ENCODE measurements at places on chromosomes 4 and X. TPM values are rescaled to one million over a fixed set of nuclear protein-coding genes. Genes with fewer than 3 reads are reported as not detected.

DNA sequence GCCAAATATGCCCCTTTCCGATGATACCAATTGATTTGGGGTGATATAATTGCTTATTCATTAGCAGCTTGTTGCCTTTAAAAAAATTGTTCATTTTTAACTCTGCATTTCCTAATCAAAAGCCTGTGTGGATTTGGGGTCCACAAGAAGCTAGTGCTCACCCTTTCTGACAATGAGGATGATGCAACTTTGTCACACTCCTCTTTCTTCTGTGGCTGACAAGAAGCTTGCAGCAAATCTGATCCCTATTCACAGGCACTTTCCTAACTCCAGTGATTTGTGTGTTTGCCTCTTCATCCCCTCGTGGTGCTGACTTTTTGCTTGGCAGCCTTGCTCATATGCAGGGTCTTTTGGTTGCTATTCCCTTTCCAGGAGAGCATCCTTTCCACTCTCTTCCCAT lies 182.7 kb upstream of the LDB2 start:
- no peak for DNase-seq

Gene IL2
- total RNA-seq = not detected

DNA sequence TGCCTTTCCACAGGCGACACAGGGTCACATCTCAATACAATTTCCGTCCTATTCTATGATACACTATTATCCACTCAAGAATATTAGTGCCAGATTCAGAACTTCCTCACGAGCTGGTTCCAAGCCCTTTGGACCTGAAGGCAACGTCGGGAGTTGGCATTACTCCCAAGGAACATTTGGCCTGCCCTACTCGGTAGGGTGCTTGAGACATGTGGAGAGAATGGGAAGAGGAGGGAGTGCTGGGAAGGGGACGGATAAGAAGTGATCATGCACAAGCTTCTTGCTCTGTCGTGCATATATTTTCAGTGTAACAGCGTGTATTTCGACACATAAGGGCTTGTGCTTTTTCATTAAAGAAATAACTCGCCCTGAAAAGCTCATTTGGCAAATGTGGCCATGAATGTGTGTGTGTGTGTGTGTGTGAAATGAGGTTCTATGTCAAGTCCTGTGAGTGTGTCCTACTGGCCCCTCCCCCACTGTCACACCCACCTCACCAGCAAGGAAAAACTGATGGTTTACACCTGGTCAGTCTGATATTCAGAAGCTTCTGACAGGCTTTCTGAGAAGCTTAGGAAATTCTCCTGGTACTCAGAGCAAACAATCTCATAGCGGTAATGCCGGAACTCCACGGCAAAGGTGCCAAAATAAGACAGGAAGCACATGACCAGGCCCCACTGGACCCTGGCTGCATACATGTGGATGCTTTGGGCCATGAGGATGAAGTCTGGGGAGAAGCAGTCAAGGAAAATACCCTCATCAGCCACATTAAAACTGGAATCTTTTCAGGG lies 54.8 kb downstream of the ENOPH1 start:
- no peak for DNase-seq

DNA sequence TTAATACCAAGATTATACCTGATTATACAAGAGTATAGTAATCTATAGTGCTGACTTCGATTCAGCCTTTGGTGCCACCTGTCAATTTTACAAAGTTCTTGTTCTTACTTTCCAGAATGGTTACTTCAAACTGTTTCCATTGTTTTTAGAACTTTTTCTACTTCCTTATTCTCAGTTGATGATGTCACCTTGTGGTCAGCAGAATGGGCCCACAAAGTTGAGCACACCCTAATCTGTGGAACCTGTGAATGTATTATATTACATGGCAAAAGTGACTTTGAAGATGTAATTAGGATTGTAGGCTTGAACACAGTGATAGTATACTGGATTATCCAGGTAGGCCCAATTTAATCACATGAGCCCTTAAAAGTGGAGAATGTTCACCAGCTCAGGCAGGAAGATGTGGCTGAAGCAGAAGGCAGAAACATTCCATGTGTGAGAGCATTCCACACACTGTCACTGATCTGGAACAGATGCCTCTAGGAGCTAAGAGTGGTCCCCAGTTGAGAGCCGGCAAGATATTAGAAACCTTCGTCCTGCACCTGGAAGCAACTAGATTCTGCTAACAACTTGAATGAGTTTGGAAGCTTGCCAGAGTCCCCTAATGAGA lies 6.3 kb upstream of the SGMS2 start:
- no peak for DNase-seq

DNA sequence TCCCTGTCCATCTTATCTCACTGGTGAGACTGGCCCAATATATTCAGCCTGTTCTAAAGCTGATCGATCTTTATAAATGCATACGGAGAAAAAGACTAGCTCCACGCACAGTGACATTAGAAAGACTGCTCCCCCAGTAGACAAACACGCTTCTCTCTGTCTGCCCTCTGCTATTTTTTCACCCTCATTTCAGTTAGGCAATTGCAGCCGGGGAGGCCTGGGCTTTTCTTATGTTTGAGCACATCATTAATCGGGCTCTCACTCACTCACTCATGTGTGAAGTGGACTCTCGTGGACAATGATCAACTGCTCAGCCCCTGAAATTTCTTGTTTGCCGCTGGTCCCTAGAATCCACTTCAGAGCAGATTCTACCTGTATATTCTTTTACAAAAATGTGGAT lies 824.7 kb upstream of the TENM3 start:
- DNase-seq = no peak

DNA sequence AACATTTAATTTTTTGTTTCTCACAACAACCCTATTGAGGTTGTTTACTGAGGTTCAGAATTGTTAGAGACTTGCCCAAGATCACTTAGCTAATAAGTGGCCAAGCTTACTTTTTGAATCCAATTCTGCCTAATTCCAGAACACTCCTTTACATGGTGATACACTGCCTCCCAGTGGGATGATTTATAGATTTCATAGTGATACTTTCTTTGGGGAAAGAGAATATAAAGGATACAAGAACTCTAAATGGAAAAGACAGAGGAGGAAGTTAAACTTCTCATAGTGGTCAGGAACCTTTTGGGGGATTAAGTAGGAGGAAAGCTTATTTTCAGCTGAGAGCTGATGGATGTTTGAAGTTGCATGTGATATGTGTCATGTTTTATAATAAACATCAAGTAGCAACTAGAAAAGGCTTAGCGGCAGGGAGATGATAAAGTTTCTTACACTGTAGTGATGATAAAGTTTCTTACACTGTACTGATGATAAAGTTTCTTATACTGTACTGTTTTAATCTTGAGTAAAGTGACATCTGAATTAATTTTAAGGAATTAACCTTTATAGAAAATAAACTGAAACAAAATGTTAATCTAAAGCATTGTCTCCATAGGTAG lies 15.3 kb downstream of the STAG2 start:
- no peak for DNase-seq

GRCh38 chr4:24968992-24969391 lies 56.1 kb upstream of the CCDC149 start:
- no peak for DNase-seq

DNA sequence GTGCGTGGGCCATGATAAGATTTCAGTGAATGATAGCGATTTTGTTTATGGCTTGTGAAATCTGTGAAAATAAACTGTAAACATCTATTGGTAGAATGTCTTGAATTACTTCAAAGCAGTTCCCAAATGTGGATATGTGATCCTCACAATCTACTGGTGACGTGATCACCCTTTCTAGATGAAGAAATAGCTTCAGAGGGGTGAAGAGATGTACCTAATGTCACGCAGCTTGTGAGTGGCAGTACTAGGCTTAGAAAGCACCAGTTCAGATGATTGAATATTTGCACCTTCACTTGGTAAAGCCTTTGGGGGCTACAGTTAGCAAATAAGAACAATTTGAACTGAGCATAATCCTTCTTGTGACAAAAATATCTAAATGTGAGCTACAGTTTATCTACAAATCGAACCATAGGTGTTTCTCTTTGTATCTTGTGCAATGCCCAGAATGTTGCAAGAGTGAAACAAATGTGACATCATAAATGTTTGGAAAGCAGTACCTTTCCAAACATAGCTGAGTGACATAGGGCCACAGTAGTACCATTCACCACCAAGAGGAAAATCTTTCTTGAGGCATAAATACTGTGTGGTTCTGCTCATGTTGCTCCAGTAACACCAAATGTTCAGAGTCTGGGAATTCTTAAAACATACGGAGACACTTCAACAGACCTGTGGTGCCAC lies 14.2 kb downstream of the PAK3 start:
- DNase-seq = no peak

GRCh38 chr4:139711461-139711860 lies 45.8 kb downstream of the MGST2 start:
- no peak for DNase-seq

DNA sequence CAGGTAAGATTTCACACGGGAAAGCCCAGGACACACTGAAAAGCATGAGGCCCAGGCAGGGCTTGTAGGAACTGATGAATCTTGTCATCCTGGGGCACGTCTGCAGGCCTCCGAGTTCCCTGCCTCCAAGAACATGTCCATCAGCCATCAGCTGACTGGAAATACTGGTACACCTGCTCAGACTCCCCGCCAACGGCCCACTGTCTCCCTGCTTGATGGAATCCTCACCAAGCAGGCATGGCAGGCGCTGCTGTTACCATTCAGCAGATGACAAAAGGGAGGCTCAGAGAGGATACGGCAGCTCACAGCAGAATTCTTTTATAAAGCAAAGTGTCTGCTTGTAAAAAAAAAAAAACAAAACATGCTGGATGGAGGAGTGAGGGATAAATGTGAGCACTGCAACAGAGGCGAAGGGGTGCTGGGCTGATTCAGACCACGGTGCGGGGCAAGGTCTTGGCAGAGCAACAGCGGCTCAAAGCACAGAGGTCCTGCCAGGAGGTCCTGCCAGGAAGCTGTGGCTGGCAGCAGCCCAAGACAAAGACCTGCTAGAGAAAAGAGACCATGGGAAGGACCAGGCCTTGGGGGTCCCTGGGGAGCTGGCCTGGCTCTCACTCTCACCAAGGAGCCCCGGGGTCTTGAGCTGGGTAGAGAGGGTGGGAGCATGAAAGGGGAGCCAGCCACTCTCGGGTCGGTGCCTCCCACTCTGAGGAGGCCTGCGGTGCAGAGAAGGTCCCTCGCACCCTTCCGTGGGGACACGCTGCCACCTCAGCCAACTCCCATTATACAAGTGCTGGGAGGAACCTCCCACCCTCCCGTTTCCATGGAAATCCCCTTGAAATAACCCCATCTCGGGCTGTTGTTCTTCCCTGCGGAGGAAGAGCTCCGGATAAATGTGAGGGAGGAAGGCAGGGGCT lies 25.6 kb downstream of the PPP2R2C start:
- DNase-seq = no peak

DNA sequence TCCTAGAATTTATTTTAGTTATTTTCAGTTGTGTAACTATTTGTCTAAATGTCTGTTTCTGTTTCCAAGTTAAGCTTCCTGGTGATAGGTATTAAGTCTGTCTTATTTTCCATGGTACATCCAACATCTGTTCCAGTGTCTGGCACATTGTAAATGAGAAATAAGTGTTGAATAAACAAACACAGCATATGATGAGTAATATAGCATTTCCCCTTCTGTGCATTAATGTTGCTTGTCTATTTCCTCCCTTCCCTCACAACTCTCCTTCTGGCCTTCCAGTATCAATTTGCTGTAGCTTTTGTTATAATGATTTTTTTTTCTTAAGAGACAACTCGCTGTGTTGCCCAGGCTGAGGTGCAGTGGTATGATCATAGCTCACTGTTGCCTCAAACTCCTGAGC lies 36.1 kb downstream of the COPS4 start:
- DNase-seq = no peak

GRCh38 chr4:41455206-41455605 lies 82.8 kb upstream of the LIMCH1 start:
- no peak for DNase-seq

DNA sequence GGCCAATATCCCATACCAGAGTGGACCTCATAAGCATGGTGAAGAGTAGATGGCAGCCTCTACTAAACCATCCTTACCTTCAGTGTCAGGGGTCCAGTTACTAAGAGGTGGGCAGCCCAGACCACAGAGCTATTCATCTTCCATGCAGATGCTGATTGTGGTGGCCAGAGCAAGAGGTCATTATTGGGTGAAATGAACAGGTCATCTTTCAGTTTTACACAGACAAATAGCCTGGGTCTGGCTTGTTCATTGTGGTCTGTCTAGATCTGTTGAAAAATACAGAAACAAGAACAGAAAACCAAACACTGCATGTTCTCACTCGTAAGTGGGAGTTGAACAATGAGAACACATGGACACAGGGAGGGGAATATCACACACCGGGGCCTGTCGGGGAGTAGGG lies 71.3 kb downstream of the PAK3 start:
- no peak for DNase-seq

GRCh38 chrX:18297251-18297650 lies 57.2 kb downstream of the SCML2 start:
- DNase-seq = no peak

All from suprapubic skin (tissue), 4 donors.